DMS79 treated with DMSO at 0.1 percent for 48 hours (cell line): ENCODE measurements at places on chromosomes 4 and X.

- DNase-seq = no peak
Measured at GRCh38 chr4:102687373-102687981, 73.3 kb downstream of the MANBA start.

GRCh38 chrX:101051153-101051548, 760 bp downstream of the TRMT2B start:
- peak; percentile 41 for DNase-seq

DNA sequence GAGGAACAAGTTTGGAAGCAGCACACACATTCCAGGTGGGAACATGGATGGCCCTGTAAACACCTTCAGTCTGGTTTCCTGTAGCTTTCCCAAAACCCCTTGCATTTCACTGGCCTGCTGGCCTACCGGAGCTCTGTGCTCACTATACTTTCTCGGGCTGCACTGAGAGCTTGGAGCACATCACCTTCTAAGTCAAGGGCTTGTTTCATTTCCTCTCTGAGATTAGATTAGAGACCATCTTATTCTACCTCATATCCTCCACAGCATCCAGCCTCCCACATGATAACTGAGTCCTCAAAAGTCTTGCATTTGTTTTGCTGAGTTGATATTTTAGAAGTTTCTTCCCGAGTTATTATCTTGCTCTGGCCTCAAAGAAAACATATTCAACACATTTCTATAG, 147.7 kb downstream of the RASL11B start:
- no peak for DNase-seq

DNA sequence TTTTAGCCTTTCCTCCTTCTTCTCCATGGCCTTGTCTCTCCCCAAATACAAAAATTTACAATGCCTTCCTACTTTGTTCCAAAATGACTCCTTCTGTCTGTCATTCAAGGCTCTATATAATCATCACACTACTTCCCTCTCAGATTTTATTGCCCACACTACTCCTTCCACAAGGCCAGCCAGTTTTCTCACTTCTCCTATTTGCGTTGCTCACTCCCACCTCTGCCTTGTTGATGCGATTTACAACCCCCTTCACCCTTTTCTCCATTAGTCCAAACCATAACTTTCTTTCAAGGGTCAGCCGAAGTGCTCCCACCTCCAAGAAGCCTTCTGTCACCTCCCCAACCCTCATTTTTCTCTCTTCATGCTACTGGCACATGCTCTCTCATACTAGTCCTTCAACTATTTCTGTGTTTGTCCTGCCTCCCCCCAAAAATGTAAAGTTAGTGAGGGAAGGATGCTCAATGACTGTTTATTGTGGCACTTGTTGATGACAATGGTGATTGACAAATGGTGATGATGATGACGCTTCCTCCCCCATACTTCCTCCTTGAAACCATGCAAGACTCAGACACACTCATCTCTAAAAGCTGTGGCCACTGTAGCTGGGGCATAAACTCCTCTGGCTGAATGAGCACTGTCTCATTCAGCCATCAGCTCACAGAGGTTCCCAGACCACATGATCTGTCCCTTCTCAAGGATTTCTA, 2.7 kb upstream of the XKRX start:
- DNase-seq = no peak

- no peak for DNase-seq
Measured at GRCh38 chrX:40581336-40581920, 658 bp downstream of the ATP6AP2 start.

- no peak for DNase-seq
Measured at GRCh38 chrX:128816919-128817318, 706.4 kb downstream of the SMARCA1 start.

- DNase-seq = no peak
Measured at GRCh38 chr4:155187989-155188388, 20.4 kb upstream of the NPY2R start.

GRCh38 chr4:128861856-128862518, 52.5 kb downstream of the JADE1 start:
- no peak for DNase-seq

DNA sequence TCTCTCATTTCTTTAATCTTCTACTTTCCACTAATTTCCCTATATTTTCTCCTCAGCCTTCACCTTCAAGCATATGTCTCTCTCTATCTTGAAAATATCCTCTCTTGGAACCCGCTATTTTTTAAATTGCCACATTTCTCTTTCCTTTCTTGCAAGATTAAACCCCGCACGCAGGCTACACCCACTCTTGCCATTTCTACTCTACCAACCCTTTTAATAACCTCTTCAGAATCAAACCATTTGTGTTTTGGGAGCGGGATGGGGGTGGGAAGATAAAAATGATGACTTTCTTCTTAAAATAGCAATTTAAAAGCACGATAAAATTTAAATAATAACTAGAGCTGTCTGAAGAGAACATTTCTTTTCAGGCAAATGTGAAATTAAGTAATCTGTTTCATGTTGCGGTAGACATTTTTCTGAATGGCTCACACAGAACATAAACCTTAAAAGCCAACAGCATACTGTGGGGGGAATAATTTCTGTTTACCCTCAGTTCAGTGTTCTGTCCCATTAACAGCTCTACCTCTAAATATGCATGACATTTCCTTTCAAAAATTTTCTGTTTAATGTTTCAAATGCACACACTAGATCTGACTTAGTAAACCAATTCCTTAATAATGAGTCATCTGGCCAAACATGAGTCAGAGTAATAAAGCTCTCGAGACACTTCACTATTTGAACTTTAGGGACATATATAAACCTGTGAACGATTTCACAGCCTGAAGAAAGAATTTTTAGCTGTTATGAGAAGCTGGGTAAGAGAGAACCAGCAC, 20.5 kb downstream of the ARSJ start:
- peak; percentile 4 for DNase-seq

DNA sequence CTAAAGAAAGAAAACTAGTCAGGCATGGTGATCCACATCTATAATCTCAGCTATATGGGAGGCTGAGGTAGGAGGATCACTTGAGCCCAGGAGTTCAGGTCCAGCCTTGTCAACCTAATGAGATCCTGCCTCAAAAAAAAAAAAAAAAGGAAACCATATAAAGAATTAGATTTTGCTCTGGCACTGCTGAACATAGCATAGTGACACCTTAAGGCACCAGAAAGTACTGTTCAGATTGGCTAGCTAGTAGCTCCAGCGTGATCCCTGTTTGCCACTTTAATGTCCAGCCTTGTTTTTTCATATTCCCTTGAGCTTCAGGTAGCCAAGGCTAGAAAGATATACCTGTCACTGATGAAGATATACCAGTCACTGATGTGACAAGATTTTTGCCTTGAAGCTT, 34.1 kb downstream of the EXOC1 start:
- no peak for DNase-seq

DNA sequence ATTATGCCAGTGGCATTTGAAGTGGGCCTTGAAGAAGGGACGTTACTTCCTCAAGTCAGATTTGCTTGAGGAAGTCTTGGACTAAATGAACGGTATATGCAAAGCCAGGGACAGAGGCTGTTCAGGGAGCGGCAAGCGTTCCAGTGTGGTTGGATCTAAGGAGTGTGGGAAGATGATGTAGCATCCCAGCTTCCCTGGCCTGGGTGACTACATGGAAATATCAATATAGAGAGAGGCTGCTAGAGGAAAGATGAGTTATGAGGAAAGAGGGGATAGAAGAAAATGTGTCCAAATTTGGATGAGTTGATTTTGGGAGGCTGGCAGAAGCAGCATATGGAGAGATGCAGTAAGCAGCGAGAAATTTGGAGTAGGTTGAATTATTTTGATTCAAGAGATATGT, 432.5 kb upstream of the TENM3 start:
- no peak for DNase-seq

- DNase-seq = no peak
Measured at GRCh38 chrX:37641859-37642258, 43.7 kb upstream of the XK start.

DNA sequence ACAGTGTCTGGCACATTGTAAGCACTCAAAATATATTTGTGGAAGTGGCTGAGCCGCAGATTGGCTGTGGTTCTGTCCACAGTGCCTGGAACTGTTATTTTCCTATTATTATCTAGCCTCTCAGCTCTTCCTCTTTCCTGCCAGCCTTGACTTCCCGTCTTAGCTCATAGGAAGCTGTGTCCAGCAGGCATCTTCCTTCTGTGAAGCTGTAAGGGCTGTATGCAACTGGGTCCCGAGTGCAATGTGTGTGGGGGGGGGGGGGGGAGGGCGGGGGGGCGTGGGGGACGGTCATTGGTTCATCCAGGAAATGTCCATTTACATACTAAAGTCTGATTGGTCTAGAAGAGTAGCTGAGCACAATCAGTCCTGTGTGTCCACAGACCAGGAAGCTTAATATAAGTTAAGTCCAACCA, 210.7 kb downstream of the PDGFRA start:
- no peak for DNase-seq

GRCh38 chr4:126479709-126480108, 1153.0 kb upstream of the INTU start:
- no peak for DNase-seq

DNA sequence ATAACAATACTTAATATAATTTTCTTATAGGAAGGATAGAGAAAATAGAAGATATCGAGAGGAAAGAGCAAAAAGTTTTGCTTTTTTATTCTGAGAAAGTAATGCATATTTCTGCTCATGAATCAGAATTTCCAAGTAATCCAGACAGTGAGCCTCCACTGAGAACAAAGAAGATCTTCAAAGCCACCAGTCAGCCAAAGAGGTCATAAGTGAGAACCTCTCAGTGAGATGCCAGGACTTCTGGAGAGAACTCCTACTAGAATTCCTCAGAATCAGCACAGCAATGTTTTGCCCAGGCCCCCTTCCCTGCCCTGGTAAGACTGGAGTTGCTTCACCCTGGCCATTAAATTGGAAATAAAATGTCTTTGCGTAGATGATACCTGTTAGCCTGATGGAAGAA, 254.4 kb upstream of the FAT4 start:
- no peak for DNase-seq

- DNase-seq = no peak
Measured at GRCh38 chr4:24380957-24381665, 203.2 kb downstream of the DHX15 start.

GRCh38 chr4:26356081-26356501, 35.3 kb downstream of the RBPJ start:
- DNase-seq = no peak

- DNase-seq = no peak
Measured at GRCh38 chr4:26120098-26120825, 200.6 kb upstream of the RBPJ start.

GRCh38 chr4:4418676-4419390, 31.9 kb downstream of the NSG1 start:
- no peak for DNase-seq

DNA sequence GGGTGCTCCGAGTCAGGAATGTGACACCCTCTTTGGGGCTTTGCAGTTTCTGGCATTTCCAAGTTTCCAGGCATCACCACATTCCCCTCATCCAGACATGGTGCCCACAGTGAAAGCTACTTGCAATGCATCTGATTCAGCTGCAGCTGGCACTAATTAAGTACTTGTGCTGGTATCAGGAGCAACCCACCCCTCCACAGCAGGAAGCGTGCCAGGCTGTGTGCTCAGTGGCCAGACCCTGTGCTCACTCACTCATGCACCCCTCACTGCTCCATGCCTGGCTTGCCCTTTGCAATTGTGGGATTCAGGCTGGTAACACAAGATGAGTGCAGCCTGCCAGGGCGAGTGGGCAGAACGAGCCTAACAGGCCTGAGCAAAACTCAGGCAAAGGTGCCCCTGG, 271.2 kb downstream of the EPHA5 start:
- no peak for DNase-seq
